ENCODE measurements at places on chromosomes 4 and X.

DNA sequence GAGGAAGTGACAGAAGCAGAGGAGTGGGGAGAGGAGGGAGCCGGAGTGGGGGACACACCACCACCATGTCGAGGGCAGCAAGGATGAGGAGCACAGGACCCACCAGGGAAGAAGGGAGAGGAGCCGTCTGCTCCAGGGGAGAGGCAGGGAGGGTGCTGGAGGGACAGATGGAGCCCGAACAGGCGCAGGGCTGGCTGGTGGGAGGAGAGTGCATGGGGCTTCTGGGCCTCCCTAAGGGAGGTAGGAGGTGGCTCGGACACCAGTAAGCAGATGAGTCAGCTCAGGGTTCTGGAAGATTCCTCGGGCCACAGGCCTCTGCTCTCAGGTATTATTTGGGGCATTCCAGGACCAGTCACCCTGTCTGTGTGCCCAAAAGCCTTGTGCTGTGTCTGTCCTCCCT, 29.8 kb downstream of the ATP2B3 start:
- no peak for DNase-seq

DNA sequence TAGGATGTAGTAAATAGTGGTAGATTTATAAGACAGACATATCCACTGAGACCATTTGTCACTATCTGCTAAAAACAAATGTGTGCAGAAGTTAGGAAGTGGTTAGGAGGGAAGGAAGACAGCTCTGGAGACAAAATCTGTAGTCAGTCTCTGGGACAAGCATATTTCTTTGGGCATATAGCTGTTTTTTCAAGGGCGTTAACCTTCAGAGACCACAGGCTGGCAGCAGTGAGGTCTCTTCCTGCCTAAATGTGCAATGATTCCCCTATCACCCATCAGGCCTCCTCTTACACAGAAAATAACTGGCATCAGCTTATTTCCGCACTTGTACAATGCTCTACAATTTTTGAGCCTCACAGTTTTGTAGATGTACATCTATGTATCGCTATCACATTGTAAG, 6.5 kb downstream of the TMEM150C start:
- no peak for DNase-seq

DNA sequence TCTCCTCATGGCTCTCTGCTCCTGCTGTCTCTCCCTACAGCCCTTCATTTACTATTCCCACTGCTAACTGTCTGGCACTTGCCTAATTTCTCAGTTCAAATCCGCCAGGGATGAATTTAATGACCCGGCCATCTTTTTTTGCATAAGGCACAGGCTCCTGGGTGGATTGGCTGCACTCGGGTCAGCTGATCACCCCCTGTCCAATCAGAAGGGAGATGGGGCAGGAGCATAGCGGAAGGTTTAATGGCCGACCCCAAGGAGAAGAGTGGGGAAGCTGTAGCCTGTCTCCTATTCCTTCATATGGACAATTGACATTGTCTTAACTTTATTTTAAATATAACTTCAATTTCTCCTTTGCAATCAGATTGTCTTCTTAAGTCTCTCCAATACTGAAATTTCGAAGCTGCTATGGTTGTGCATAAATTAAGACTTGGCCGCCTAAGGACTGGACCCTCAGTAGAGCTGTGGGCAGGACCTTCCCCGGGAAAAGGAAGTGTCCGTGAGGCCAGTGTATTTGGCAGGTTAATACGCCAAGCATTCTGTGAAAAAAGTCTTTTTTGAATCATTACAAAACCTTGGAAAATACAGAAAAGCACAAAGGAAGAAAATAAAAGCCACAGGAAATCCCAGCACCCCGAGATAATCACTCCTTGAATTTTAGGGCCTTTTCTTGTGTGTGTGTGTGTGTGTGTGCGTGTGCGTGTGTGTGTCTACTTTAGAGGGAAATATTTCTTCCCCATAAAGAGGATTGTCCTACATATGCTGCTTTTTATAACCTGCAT, 55.5 kb downstream of the SMIM20 start:
- no peak for DNase-seq

DNA sequence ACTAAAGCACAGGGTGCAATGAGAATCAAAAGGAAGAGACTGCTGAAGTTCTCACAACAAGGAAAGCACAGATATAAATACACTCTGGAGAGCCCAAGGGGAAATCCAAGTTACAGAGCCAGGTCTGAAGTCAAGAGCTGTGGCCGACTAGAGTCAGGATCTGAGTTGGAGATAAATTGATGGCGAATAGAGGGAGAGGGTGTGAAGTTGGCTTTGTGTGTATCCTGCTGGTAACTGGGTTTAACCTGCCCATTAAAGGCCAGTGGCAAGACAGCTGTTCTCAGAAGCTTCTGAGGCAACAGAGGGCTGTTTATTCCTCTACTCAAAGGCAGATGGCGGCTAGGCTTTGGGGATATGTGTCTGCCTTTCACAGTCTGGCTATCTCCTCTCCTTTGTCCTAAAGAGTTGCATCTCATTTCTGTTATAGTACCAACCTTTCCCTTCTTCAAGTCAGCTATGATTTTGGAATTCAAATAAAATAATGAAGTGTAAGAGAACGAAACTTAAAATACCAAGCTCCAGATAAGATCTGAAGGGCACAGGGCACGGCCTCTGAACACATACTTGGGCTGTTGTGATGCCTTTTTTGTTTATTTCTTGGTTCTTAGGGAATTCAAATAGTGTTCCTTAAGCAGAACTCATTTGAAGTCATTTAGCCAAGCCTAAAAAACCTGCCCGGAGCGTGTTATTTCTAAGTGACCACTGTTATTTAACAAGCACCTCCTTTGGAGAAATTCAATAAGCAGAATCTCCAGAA, 142.1 kb downstream of the APBB2 start:
- no peak for DNase-seq

- DNase-seq, result no peak
Observed at GRCh38 chr4:80141543-80141942, 55.8 kb upstream of the PRDM8 start.

DNA sequence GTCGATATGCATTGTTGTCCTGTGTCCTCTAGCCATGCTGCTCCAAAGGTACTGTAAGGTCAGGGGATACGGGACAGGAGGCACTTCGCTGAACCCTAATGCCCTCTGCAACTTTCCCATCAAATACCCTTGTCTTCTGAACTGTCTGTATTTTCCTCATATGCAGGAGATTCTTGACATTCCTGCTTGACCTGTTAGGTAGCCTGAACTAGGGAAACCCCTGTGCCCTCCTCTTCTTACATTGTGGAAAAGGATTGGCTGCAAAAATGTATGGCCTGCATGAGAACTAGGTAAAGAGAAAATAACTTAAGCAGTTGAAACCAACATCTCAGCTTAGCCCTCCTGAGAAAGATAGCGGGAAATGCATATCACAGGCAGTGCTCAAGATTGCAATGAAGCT, 11.4 kb downstream of the RTL8B start:
- no peak for DNase-seq

GRCh38 chr4:170110285-170110672, 20.5 kb upstream of the AADAT start:
- no peak for DNase-seq

DNA sequence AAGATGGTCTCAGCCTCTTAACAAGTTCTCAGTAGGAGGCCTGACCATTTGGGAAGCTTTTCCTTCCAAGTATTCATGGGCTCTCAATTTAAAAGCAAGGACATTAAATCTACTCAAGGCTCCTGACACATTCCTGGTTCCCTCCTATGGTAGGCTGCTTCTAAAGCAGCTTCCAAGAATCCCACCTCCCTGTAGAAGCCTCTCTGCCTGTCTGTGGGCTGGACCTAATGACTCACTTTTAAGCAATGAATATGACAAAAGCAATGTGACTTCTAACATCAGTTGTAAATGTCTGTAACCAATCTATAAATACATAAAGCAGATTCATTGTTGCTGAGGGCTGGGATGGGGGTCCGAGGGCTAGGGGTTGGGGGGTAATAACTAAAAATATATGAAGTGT, 99.5 kb upstream of the FAM9B start:
- no peak for DNase-seq

GRCh38 chr4:182089326-182089725, 153.9 kb upstream of the TENM3 start:
- peak; percentile 1 for DNase-seq

GRCh38 chr4:145580906-145581305, 38.3 kb upstream of the MMAA start:
- DNase-seq, result no peak

- DNase-seq, result no peak
Observed at GRCh38 chr4:106746451-106746850, 289.7 kb downstream of the DKK2 start.

DNA sequence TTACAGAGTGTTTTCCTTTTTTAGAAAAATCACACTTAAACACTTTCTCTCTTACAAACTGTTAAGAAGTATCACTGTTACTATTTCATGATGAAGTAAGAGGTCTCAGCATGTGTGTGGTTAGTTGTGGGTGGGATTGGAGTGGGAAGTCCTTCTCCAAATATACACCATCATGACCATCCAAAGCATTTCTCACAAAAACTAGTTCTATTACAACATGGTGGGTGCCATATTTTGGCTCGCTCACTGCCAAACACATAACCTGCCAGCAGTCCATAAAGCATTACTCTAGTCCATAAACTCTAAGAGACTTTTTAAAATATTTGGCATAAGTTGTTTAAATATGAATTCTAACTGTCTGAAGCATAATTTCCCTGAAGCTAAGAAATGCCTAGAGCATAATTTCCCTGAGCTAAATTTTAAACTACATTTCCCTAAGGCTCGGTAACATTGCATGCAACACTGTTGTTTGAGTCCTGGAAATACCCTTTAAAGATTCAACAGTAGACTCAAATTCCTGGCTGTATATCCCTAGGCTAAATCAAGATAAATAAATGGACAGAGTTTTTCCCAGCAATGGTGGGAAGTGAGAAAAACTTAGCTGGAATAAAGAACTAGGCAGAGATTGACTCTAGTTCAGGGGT, 415.0 kb upstream of the INTU start:
- DNase-seq, result no peak

DNA sequence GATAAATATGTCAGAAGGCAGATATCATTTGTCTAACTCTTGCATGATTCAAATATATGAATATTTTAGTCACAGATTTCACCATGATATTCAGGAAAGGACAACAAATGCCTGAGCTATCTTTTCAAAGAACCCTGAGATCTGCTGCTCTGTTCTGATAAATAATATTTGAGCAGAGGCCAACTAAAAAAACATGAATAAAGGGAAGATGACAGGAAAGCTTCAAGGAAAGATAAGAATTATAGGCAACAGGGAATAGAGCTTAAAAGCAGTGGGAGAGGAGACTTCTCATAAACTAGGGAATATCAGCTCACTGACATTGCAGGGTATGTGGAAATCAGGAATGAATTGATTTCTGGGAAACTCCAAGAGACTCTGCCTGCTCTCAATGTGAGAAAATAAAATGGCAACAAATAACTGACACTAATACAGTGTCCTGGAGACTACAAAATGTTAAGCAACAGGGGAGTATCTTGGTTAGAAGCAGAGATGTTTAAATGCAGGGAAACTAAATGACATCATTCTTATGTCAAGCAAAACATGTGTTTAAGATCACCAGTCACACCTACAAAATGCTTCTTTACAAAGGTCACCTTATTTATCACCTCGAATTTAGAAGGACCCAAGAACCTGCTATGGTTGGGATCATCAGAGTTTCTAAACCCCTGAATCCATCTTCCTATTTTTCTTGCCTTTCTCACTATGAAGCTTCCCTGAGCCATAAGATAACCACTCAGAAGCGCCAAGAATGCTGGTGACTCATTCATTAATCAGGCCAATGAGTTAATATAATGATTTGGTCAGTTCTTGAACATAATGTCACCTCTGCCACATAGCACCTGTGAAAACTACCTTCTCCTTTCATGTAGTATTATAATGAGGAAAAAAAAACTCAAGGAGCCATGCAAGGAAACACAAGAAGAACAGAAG, 78.1 kb downstream of the NDST3 start:
- no peak for DNase-seq

GRCh38 chrX:72306851-72307645, 1.3 kb upstream of the CITED1 start:
- DNase-seq, result peak; percentile 63

DNA sequence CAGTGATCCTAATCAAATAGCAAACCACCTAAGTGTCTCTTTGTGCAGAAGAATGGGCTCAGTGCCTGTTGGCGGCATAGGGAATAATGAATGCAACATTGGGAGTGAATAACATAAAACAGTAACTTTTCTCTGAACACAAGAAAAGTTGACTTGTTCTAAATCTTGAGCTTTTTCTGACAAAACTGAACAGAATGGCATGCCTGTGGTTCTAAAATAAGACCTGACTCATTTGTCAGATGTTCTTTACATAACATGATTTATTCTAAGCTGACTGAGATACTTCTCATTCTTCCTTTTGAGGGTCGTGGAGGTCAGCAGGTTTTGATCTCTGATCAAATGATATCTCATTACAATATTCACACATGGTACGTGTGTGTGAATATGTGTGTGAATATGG, 165.4 kb upstream of the WDR1 start:
- no peak for DNase-seq

GRCh38 chrX:109943092-109943739, 59.7 kb upstream of the TMEM164 start:
- peak; percentile 72 for DNase-seq

- peak; percentile 53 for DNase-seq
Observed at GRCh38 chrX:68114573-68115129, 318.6 kb downstream of the OPHN1 start.

DNA sequence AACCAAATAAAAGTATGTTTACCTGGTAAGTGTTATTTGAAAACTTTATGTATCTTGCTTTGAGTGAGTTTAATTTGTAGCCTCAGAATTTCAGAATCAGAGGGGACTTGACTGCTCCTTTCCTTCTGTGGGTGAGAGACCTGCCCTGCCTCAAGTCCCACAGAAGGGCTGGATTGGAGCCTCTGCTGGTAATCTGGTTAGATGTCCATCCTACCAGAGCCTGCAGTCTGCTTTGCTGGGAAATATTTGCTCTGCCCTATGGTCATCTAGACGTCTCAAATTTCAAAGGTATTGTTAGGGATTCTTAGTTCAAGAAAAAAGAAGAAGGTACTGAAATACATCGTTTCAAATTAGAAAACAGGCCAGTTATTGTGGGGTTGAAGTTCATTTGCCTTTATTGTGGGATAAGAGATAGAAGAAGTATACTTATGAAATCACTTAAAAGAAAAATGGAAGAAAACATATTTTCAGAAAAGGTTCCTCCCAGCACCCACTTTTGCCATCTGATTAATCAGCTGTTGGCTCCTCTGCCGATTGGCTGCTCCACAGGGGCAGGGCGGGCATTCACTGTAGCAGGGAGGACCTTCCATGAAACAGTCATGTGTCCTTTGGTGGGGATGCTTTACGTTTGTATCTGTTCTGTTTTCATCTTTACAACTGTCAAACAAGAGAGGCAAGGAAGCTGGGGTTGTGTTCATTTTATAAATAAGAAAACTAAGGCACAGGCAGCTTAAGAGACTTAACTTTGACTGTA, 73.3 kb upstream of the TLR2 start:
- peak; percentile 20 for DNase-seq

GRCh38 chr4:146245850-146246249, 31.5 kb downstream of the REELD1 start:
- no peak for DNase-seq

- no peak for DNase-seq
Observed at GRCh38 chrX:47316276-47317025, 53.9 kb upstream of the ZNF157 start.

GRCh38 chrX:14673236-14673635, 143.9 kb downstream of the GLRA2 start:
- DNase-seq, result no peak

- DNase-seq, result peak; percentile 29
Observed at GRCh38 chr4:48290146-48290772, 20.6 kb upstream of the TEC start.

- DNase-seq, result no peak
Observed at GRCh38 chr4:128346054-128346716, 58.6 kb upstream of the PGRMC2 start.

GRCh38 chr4:108777388-108777787, 14.5 kb upstream of the ETNPPL start:
- DNase-seq, result no peak

- DNase-seq, result no peak
Observed at GRCh38 chr4:2924286-2924685, 38.9 kb downstream of the NOP14 start.

Measured in erythroblast (primary cell).